Sigmoid colon (tissue), 7 donors: ENCODE measurements at places on chromosomes 2 and 18.

DNA sequence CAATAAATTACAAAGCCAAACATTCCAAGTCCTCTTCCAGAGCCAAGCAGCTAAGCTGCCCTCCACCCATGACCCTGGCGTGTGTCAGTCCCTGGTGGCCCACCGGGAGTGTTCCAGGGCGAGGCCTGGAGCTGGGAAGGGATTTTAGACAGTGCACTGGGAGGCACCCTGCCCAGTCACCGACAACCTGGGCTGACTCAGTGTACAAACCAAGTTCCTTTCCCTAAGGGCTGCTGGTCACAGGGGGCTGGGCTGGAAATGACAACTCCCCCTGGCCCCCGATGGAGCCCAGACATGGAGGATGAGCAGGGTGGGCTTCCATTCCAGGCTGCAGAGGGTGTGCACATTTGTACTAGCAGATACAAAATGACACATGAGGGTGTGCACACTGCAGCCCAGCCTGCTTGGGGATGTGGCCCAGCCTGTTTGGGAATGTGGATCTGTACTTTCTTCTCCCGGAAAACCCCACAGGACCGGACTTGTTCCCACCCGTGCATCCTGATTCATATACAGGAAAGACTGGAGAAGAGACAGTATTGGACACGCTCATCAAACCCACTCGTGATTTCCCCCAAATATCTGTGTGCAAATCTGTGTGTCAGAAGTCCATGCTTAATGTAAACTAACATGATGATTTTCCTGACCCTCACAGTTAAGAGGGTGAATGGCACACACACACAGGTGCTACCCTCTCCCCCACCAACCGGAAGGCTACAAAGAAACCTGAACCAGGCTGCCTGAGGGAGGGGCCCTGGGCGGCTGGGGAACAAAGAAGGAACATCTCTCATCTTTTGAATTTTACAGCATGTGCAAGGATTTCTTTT, 58.9 kb downstream of the NDUFA10 start:
- no peak for DNase-seq

- DNase-seq = no peak
Observed at GRCh38 chr2:48264627-48265026, 265.3 kb upstream of the STON1 start.

DNA sequence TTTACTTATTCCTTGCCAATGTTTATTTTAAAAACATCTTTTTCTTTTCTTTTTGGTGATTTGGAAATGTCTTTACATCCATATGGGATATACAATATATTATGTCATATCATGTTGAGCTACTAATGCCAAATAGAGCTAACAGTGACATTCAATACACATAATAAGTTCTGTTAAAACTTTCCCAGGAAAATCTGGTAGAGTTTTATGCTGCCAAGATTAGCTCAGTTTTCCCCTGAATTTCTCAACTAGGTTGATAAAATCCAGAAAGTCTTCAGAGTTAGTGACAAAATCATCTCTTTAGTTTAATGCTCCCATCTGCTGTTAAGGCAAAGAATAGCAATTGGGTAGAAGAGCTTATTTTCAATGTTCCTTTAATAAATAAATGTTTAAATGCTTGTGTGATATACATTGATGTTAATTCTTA, 9.9 kb downstream of the COL3A1 start:
- DNase-seq = no peak

GRCh38 chr18:24395049-24395795, 2.4 kb downstream of the OSBPL1A start:
- no peak for DNase-seq

DNA sequence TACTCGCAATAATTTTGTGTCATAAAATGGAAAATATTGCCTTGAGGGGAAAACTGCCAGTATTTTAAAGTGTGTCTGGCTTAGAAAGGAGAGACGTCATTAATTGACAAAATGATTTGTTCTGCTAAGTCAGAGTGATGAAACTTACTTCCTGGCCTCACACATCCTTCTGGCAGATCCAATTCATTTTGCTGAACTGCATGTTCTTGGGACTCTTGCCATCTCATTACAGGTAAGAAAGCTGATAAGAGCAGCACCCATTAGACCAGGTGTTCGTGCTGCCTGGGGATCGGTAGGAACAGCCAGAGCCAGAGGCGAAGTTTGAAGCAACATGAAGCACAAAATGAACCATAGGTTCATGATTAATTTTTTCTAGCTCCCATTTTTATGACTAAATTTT, 38.0 kb downstream of the KCNE4 start:
- no peak for DNase-seq

DNA sequence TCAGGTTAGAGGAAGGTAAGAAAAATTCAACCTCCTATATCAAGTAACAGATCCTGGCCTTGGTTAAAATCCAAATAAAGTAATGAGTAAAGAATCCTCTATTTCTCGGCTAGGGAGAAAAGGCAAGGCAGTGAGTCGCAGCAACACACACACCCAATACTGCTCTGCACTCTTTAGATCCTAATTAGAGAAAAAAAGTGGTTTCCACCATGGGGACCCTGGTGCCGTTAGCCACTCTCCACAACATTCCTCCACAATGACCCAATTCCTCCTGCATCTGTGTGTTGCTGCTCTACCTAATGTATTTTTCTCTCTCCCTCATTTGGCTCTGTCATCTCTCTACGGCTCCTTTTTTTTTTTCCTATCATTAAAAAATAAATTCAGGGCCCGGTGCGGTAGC, 462.7 kb downstream of the METTL4 start:
- no peak for DNase-seq
